Adrenal gland (tissue), 19 donors: ENCODE measurements at places on chromosomes 1 and 21. TPM values are rescaled to one million over a fixed set of nuclear protein-coding genes. Genes with fewer than 3 reads are reported as not detected.

The RGSL1 gene
- not detected for total RNA-seq

The SPRTN gene
- 11.0 TPM for total RNA-seq

The GJA8 gene
- total RNA-seq: not detected

The RPS6KA1 gene
- 37.8 TPM for total RNA-seq

The OXCT2 gene
- 1.1 TPM for total RNA-seq
